Activated CD4-positive, CD25-positive, alpha-beta regulatory T cell (primary cell): ENCODE measurements at places on chromosomes 6 and 20.

GRCh38 chr6:16252686-16253299 is 14.4 kb downstream of the GMPR start:
- DNase-seq, result no peak

DNA sequence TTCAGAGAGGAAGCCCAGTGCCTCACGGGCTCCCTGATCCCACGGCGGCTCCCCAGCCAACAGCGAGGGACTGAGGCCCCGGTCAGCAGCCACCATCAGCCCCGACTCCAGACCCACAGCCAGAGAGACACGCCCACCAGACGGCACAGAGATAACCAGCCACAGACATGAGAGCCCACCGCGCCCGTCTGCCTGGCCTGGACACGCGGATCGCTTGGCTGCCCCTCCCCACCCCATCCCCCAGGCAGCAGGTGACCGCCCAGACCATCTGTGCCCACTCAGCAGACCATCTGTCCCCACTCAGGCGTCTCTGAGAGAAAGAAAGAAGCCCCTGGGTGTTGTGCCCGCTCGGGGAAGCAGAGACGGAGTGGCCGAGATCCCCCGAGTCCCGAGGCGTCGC is 55.5 kb upstream of the CHRNA4 start:
- DNase-seq, result no peak

DNA sequence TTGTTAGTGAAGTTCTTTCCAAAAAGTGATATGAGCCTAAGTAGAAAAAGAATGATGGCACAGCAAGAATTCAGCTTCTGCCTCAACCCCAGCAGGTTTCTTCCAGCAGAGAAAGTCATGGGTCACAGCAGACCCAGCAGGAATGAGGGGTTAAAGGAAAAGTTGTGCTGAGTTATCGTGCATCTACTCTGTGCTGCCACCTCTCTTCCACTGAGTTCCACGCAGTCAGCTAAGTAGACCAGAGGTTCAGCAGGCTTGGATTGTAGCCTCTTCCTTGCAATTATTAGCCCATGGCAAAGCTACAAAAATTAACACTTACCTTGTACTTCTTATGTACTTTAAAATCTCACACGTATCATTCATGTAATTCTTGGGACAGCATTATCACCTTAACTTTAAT is 510.8 kb downstream of the PTPRT start:
- DNase-seq, result no peak

DNA sequence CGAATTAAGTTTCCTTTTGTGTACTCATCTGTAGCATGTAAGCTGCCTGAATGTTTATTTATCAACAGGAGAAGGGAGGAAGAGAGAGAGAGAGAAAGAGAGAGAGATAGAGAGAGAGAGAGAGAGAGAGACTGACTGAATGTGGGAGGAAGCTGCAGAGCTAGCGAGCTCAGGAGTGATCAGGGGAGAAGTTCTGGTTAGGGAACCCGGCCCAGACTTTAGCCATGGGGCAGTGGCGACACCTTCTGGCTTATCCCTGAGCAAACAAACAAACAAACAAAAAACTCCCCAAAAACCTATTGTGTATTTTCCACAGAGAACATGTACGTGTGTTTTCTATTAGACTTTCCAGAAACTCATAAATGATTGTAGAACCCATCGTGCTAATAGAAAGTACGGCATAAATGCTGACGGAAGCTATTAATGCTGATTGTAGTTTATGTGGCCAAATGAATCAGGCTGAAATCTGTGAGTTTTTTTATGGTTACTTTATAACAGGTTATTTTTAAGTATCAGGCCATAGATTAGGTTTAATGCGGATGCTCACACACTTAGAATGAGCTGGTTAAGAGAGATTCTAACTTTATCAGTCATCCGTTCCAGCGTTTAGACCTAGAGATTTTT is 92.8 kb downstream of the CLIC5 start:
- DNase-seq, result no peak

DNA sequence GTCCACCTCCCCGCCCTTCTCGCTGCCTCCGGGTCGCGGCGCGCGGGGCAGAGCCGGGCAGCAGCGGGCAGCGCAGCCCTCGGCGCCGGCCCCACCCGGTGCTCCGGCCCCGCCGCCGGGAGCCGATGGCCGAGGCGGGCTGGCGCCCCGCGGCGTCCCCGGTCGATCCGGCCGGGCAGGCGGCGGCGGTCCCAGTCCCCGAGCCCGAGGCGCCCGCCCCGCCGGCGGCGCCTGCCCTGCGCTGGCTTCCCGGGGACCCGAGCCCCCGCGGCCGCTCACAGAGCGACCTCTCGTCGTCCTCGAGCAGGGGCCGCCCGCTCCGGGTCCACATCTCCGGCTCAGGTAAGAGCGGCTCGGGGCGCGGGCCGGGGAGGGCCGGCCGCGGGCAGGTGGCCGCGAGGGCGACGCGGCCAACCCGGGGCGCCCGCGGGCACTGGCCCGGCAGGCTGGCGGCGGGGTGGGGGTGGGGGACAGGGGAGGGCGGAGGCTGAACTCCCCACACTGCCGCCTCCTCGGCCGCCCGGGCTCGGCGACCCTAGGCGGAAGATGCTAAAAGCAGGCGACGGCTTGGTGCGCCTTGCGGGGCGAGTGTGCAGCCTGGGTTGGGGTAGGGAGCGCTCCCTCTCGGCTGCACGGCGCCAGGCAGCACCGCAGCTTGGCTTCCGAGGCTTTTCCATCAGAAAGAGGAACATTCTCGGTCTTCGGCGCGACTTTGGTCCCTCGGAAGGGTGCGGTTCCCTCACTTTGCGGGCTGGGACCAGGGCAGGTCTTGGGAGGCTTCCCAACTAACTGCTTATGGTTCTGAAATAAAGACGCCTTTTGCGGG is 25.6 kb upstream of the FUCA2 start:
- DNase-seq, result peak; percentile 44

GRCh38 chr20:46330072-46330763 is 21.9 kb upstream of the CDH22 start:
- DNase-seq, result no peak

DNA sequence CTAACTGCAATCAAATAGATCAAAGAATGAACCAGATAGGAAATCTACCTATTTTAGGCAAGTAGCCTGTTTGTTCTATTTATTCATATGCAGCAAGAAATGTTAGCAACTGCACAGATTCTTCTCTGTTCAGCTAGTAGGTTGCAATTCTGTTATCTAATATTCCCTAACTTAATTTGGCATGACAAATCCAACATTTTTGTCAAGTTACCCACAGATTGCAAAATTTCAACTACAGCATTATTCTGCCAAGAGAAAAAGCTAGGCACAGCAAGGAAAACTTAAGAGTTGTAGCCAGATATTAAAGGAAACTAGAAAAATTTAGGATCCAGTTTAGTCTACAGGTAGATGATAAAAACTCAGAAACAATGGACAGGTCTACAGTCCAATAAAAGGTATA is 104.4 kb upstream of the SYNCRIP start:
- DNase-seq, result no peak

DNA sequence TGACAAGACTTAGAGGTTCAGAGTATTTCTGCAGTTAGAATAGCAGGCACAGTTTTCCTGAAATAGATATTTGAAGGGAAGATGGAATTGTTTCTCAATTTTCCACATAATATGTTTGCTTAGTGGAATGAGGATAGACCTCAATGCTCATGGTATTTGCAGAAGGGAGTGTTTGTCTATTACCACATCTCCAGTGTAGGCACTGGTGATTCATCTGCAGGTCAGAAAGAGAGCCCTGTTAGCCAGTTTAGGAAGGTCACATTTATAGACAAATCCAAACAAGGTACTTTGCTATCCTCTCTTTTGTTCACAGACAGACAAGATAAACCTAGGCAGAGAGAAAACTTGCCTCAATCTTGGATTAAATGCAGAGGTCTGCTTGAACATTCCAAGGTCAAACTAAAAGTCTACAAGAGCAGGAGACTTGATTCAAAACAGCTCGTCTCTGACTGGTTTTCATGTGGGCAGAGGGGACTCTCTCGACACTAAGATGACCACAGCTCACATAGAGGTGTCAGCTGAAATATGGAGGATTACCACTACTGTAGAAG is 22.8 kb downstream of the ISM1 start:
- DNase-seq, result no peak

- DNase-seq, result no peak
These were observed 377.7 kb downstream of the BTBD9 start for GRCh38 chr6:38262026-38262425.

GRCh38 chr20:13778827-13779226 is 5.9 kb downstream of the ESF1 start:
- DNase-seq, result no peak

DNA sequence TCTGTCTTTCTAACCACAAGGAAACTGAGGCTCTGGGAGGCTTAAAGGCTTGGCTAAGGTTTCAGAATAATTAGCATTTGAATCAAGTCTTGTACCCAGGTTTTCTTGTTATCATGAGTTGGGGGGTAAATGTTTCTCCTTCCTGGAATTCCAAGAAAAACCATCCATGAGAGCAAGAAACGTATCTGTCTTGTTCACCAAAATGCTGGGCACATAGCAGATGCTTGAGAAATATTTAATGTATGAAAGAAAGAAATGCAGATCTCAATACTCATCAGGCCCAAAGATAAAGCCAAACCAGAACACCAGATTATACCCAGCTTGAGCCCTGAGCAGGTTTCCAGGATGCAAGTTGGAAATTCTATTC is 164.6 kb downstream of the CLIC5 start:
- no peak for DNase-seq

DNA sequence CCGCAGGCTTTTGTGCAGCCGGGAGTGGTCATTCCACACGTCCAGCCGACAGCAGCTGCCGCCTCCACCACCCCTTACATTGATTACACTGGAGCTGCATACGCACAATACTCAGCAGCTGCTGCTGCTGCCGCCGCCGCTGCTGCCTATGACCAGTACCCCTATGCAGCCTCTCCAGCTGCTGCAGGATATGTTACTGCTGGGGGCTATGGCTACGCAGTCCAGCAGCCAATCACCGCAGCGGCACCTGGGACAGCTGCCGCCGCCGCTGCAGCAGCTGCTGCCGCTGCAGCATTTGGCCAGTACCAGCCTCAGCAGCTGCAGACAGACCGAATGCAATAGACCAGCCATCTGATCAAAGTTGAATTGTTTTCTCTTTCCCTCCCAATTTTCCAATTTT is 10.6 kb downstream of the RBM24 start:
- DNase-seq, result no peak

DNA sequence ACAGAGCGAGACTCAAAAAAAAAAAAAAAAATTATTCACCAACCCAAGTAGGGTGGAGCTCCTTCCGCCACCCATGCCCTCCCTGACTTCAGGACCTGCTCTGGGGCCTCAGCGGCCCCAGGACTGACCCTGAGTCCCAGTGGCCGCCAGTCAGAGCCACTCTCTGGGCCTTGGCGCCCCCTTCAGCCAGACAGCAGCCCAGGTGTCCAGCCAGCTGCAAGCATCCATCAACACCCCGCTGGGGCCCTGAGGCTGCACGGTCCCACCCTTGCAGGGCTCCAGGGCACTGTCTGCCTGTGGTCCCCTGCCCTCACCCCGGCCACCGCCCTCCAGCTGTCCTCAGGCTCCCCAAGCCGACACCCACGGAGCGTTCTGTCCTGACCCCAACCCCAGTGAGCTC is 11.4 kb upstream of the KCNQ2 start:
- no peak for DNase-seq

DNA sequence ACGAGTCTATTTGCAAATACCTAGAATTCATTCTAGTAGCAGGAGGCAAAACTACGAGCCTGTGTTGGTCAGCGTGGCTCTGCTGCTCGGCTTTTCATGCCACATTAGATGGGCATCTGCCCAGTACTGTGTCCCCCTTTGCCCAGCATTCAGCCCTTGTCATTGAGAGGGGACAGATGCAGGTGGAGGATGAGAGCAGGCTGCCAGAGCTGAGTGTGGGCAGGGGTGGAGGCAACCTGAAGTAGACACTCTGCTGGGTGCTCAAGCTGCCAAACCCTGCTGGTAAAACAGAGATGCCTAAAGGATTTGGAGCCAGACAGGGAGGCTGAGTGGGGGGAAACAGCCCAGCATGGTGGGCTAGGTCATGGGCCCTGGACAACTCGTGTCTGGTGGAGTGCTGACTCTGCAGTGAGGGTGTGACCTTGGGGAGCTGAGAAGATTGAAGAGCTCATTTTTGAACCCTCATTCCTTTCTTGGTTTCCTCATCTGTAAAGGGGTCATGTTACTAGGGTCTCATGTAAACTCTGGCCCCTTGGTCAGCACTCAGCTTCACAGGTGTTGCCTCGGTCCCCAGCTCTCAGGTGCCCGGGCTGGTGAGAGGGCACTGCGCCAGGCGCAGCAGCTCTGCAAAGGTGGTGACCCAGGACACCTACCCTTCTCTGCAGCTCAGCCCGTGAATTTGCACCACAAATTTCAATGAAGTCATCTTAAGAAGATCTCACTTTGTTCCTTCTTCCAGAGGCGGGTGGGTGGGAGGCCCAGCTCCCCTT is 64.2 kb upstream of the BHLHE23 start:
- DNase-seq, result no peak
